ENCODE measurements at places on chromosomes 4 and X.

DNA sequence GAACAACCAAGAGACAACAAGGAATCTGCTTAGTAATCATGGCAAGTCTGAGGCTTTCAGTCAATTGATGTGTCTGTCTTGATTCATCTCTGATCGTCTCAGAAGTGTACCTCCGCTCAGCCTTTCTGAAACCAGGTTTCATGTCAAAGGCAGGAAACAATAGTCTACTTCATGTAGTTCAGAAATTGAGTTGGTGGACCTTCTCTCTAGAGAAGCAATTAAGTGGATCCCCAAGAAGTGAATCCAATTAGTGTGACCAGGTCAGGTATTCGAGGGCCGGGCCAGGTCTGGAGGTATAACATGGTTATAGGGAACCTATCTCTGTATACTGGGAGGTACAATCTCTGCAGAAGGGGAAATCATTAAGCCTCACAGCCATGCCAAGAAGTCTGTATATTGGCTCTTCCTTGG, 32.0 kb downstream of the DAPP1 start:
- no peak for DNase-seq

DNA sequence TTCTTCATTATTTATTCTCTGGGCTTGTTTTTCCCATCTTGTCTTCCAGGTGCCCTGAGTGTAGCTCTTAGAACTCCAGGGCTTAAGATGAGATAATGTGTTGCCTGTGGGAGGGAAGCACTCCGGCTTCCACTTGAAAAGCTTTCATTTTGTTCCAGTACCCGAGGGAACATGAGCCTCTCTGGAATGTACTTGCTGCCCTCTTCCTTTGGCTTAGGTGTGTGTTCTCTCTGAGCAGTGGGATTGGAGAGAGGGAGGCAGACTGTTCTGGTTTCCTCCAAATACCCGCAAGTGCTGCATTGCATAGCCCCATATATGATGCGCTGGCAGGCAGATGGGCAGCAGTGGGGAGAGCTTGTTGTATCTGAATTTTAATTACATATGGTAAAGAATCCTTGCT, 861 bp upstream of the DTHD1 start:
- DNase-seq = no peak

- DNase-seq = no peak
These were observed 22.3 kb downstream of the GAB3 start for GRCh38 chrX:154728431-154729190.

DNA sequence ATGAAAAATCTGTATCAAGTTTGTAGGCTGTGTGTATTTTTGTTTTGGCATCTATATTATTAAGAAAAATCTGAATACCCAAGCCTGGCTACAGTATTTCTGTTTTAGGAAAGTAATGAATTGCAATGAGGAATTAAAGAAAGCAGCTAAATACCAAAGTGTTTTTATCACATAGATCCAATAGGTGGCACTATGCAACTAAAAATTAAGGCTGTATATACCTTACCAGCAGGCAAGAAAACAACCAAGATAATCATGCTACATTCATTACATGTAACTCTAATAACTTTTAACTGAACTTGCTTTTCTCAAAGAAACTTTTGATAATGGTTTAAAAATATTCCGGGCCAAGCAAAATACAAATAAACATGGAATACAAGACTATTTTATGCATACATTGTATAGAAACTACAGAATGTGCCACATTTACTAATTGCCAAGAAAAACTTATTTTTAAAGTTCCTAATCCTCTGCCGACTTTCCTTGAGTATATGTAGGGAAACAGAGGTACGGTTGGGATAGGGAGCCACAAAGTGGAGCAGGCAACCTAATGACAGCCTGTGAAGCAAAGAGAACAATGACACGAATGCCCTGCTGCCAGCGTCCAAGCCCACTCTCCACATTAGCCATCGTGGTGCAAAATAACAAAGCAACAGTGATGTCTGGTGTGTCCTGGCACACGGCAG, 63.7 kb downstream of the SEC24D start:
- peak; percentile 34 for DNase-seq

GRCh38 chrX:2409796-2410195, 91.0 kb downstream of the DHRSX start:
- no peak for DNase-seq

- DNase-seq = no peak
These were observed 1591.4 kb upstream of the PCDH7 start for GRCh38 chr4:29128810-29129209.

DNA sequence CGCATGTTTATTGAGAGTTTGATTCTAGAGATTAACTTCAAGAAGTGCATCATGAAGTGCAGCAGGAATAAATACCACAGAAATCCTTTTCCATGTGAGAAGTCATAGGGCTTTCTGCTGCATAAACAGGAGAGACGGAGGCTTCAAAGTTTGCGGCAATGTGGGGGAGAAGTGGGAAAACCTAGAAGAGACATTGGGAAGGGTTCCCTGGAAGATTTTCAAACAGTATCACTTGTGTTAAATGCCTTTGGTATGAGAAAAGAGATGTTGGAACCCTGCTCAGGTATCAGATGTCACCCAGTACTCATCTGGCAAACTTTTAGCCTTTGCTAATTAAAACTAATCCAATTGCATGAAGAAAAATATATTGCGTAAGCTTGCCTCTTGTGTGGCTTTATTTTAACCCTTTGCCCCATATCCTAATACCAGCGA, 15.4 kb downstream of the NHS start:
- DNase-seq = no peak

- peak; percentile 36 for DNase-seq
These were observed 350.1 kb downstream of the C4orf33 start for GRCh38 chr4:129446074-129446473.

DNA sequence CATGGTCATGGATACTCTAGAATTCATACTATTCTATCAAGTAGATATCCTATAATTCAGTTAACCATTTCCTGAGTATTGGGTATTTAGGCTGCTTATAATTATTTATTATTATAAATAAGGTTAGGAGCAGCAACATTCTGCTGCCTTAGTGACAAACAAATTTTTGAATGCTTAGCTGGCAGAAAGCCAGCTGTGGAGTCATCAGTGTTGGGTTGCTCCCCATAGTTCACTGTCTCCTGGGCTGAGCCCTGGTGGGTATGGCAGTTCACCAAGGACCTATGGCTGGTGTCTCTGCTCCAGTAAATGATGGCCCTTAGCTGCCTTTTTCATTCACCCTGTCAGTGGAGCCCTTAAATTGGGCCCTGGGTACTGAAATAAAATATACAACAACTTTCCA, 61.8 kb downstream of the SMARCA5 start:
- no peak for DNase-seq

GRCh38 chrX:23699636-23700194, 32.4 kb downstream of the PRDX4 start:
- no peak for DNase-seq

- DNase-seq = no peak
These were observed 1819.5 kb upstream of the TENM3 start for GRCh38 chr4:180423712-180424057.

DNA sequence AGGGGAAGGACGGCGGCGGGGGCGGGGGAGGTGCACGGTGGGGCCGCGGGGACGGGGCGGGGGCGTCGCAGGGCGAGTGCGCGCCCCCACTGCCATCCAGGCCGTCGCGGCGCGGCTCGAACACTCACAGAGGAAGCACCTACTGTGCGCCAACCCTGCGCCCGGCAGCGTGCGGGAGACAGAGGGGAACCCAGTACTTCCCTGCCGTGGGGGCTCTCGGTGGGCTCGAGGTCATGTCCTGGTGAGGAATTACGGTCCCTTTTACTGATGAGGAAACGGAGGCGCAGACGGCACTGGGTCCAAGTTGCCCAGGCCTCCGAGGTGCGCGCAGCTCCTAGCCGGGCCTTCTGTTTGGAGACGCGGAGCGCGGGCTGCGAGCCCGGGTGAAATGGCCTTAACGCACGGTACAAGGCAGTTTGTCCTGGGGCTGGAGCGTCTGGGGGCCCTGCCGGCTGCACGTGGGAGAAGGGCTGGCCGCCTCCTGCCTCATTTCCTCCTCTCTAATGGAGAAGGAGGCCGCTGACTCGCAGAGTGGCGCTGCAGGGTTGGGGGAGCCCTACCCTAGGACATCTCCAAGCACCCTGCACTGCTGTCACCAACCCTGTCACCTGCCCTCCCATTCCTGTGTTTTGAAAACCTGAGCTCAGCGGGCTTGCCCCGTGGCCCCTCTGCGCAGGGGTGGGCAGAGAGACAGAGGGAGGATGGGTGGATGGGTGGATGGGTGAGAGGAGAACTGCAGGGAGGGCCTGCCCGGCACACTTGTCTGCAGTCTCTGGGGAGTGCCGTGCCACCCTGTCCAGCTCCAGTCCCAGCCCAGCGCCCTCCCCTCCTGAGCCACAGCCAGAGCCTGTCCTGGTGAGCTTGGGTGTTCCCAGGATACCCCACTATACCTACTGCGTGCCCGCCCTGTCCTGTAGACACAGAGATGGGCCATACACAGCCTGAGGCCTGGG, 106.0 kb downstream of the ADRA2C start:
- DNase-seq = no peak

GRCh38 chr4:123804196-123804721, 407.7 kb downstream of the SPRY1 start:
- no peak for DNase-seq

GRCh38 chrX:130829526-130830515, 73.2 kb downstream of the ENOX2 start:
- no peak for DNase-seq

GRCh38 chr4:80188457-80188800, 8.9 kb upstream of the PRDM8 start:
- DNase-seq = no peak

GRCh38 chr4:61891953-61892352, 691.8 kb downstream of the ADGRL3 start:
- DNase-seq = no peak

DNA sequence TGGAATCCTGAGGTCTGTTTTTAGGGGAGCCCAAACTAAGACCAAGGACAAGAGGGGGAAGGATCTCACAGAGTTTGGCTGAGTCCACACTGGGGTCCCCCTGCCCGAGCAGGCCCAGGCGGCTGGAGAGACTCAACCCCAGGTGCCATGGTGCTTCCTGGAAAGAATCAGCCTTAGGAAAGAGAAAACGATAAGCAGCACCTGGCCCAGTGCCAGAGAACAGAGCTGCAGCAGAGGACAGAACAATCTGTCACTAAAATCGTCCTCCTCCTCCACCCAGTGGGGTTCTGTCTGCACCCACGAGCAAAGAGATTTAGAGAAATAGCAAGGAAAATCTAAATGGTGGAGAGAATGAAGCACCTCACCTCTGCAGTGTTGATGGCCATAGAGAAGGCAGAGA, 470.5 kb downstream of the BCOR start:
- no peak for DNase-seq
